ENCODE measurements at places on chromosomes 3 and 15. TPM values are rescaled to one million over a fixed set of nuclear protein-coding genes. Genes with fewer than 3 reads are reported as not detected.

The PAQR5 gene
- 4.7 TPM for polyA plus RNA-seq

The OIP5 gene
- polyA plus RNA-seq = 3.6 TPM

The DPPA2 gene
- not detected for polyA plus RNA-seq

The IRAK2 gene
- 2.3 TPM for polyA plus RNA-seq

The ENTPD3 gene
- polyA plus RNA-seq = 2.6 TPM

The PRTG gene
- polyA plus RNA-seq = 7.8 TPM

The AADACL2 gene
- not detected for polyA plus RNA-seq

The ZNF445 gene
- 6.1 TPM for polyA plus RNA-seq

The OXTR gene
- polyA plus RNA-seq = 0.97 TPM

- DNase-seq = no peak
Observed at GRCh38 chr3:138867996-138868395, 33.3 kb upstream of the PIK3CB start.

DNA sequence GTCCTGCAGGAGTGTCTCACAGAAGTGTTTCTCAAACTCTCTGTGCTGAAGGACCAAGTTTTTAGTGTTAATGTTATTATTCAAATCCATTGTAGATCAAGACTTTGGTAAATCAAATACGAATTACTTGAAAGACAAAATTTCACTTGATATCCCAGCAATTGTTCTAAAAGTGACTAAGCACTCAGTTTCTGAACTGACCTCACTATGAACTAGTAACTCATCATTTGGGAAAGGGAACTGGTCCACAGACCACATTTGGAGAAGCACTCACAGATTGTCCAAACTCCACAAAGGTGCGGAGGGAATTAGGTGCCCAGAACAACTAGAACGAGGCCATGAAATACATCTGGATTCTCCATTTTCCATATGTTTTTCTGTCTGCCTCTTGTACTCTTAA, 25.6 kb downstream of the FAM43A start:
- no peak for DNase-seq

DNA sequence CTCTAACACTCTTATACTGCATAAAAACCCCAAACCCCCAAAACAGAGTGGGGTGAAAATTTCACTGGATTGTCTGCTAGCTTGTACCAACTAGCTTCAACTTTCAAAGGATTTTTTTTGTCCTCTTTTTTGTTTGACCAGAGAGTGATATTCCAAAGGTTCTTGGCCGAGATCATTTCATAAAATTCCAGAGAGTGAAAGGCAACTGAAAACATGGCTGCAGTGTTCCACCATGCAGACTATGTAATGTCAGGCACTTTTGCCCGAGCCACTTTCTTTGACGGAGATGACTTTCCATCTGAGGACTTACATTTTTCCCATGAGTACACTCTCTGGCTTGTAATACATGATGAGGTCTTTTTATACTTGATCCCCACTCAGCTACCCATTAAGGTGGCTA, 107.5 kb downstream of the TIGIT start:
- DNase-seq = no peak

- no peak for DNase-seq
Observed at GRCh38 chr3:177307391-177307790, 110.1 kb upstream of the TBL1XR1 start.

DNA sequence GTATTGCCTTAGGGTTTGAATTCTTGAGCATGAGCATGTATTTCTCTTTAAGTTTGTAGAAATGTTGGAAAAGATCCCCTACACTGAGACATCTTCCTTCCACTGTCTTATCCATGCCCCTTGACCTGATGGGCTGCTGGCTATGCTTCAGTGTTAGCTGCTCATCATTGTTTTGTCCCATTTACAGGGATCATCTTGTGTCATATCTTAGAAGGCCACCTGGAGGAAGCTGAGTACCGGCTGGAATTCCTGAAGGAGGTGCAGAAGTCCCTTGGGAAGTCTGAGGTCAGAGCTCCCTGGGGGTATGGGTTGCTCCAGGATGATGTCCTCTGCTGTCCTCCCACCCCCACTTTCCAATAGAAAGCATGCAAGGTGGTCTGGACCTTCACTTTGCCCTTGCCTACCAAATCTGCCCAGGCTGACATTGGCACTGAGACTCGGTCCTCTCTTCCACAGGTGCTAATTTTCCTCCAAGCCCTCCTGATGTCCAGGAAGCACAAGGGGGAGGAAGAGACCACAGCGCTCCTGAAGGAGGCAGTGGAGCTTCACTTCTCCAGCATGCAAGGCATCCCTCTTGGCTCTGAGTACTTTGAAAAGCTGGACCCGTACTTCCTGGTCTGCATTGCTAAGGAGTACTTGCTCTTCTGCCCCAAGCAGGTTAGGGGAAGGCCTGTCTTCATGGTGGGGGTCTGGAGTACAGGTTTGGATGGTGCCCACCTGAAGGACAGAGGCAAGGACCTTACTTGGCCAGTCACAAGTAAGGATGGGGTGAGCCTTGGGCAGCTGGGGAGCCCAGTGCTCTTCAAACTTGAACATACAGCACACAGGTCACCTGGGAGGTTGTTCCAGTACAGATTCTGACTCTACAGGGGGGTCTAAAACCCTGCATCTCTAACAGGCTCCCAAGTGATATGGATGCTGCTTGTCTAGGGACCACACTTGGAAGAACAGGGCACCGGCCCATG, 17.7 kb downstream of the TTC21A start:
- DNase-seq = peak; percentile 67

DNA sequence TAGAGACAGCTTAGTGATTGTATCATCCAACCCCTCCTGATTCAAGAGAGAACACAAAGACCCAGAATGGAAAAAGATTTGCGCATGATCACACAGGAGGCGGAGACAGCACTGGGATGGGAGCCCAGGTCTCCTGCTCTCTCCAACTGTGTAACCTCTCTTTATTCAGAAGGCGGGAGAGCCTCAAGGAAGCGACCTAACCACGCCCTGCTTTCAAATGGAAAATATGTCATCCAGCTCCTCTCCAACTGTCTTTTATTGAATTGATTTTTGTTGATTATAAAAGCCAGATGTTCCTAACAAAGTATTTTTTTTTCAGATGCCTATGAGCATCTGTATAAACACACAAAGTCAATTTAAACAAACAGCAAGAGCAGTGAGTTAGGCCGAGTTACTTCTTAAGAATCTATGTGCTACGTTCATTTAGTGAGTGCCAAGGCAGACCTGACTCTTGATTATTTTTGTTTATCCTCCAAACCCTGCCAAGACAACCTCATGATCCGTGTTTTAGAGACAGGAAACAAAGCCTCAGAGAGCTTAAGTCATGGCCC, 74.5 kb downstream of the BFSP2 start:
- DNase-seq = peak; percentile 67

DNA sequence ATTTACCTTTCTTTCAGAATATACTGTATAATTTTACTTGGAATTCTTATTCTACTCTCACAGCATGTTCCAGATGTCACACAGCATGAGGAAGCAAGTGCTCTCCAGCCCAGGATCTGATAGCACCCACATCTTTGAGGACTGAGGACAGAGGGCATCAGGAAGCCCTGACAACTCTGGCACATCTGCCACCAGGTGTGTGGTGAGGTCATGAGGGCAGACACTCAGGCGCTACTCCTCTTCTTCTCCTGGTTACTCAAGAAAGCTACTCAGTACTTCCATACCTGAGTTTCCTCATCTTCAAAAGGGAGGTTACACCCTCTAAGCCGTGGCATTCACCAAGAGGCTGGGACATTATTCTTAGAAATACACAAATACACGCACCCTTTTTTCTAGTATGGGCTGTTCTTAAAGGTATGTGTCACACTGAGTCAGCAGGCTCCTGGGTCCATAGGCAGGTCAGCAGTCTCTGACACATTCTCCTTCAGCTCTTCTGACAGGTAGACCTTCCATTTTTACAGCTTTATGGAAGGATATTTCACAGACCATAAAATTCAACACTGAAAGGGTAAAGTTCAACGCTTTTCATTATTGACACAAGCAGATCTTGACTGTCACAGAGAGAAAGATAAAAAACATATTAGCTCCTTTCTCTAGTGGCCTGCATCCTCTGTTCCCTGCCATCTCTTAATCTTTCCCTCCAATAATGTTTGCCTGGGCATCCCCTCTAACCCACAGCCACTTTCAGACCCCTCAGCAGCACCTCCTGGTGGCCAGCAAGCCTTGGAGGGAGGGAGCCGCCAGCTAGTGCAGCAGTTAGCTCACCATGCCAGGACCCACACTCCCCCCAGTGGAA, 103.2 kb upstream of the TJP1 start:
- DNase-seq = peak; percentile 87

- DNase-seq = no peak
Observed at GRCh38 chr15:61994216-61994615, 66.0 kb downstream of the VPS13C start.

- DNase-seq = no peak
Observed at GRCh38 chr3:13611221-13611620, 62.3 kb downstream of the FBLN2 start.

Measured in hepatocyte (in vitro differentiated cells).